H1 (cell line): ENCODE measurements at places on chromosomes 12 and 14. TPM values are rescaled to one million over a fixed set of nuclear protein-coding genes. Genes with fewer than 3 reads are reported as not detected.
A peak's percentile ranks its signal among the peaks of the same experiment; 100 is the strongest.

DNA sequence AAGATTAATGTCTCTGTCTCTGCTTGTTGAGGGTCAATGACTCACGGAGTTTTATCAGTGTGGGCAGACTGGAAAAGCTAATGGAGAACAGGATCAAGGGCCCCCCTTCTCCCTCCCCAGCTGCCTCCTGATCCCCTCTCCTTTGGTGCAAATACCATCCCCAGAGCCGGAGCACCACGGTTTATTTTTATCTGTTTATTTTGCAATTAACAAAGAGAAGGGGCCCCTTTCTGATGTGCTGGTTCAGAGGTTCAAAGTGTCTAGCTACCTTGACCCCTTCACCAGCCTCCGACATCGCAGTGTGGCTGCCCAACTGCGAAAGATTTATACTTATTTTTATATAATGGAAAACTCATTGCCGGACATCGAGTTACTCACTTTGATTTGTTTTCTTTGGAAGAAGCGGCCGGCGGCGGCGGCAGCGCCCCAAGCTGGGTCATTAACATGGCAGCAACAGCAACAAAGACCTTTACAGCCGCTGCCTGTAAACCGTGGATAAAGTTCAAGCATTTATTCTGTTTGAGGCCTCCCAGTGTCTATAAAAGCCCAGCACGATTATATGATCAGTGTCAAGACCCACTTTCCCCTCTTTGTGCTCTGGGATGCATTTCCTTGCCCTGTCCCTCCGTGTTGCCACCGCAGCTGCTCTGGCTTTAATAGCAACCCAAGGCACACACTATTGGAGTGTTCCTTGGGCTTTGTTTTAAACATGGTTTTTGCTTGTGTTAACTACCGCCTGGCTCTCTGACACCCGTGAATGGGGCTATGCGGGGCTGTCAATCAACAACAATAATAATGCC, 47.4 kb upstream of the PARP11 start:
- H3K27me3 ChIP-seq: no peaks in the 10 kb centered on the region
- H3K4me3 ChIP-seq: no peak overlapping the region
- no peak for DNase-seq
- H3K27ac ChIP-seq: no peak overlapping the region

- DNase-seq: no peak
- no peaks in the 10 kb centered on the region for H3K27me3 ChIP-seq
- H3K4me1 ChIP-seq: no peaks in the 10 kb centered on the region
Measured at GRCh38 chr14:52473557-52473956, 78.7 kb downstream of the TXNDC16 start.

DNA sequence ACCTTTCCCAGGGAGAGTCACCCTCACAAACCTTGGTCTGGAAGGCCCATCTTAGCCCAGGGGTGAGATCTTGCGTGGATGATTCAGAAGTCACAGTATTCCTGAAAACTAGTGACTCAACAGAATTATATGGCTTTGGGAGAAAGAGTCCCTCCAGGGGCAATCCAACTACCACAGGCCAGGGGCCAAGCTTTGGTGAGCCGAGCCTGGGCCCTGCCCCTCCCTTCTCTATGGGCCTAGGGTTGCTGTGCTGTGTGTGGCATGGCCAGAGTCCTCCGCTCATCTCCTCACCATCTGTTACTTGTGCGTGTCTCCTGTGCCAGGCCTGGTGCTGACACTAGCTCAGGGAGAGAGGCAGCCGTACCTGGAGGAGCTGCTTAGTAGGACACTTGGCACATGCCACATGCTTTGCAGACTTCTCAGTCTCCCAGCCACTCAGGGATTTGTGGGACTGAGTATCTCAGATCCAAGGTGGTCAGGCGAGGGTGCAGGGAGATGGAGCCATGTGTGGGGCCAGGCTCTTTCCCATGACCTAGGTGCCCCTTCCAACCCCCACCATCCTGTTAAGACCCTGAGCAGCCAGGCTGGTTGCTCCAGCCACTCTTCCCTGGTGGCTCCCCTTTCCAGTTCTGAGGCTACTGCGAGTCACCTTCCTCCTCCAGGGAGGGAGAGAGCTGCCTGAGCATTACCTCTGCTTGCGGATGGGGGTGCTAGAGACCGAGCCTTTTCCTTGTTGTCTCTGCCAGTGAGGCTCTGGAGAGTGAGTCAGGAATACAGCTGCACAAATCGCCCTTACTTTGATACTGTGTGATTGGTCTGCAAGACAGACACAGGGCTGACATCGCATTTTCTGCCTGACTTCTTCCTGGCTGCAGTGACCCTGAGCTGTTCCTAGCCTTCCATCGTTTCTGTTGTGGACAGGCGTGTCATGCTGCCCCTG, 94.1 kb downstream of the SLC25A47 start:
- no peaks in the 10 kb centered on the region for H3K27me3 ChIP-seq
- no peak overlapping the region for H3K27ac ChIP-seq
- no peaks in the 10 kb centered on the region for H3K36me3 ChIP-seq
- peak; percentile 78 for DNase-seq

GRCh38 chr12:10197879-10198278, 14.8 kb upstream of the GABARAPL1 start:
- H3K4me3 ChIP-seq: no peak overlapping the region
- no peaks in the 10 kb centered on the region for H3K4me1 ChIP-seq
- no peak for DNase-seq

DNA sequence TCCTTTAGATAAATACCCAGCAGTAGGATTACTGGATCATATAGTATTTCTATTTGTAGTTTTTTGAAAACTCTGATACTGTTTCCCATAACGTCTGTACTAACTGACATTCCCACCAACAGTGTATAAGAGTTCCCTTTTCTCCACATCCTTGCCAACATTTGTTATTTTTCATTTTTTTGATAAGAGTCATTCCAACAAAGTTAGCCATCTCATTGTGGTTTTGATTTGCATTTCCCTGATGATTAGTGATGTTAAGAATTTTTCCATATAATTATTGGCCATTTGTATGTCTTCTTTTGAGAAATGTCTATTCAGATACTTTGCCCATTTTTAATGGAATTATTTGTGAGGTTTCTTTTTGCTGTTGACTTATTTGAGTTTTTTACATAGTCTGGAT, 486.0 kb downstream of the FLRT2 start:
- H3K4me3 ChIP-seq: no peak overlapping the region
- no peak for DNase-seq
- H3K4me1 ChIP-seq: no peaks in the 10 kb centered on the region

- no peaks in the 10 kb centered on the region for H3K27me3 ChIP-seq
- H3K4me3 ChIP-seq: no peak overlapping the region
- no peak for DNase-seq
- no peak overlapping the region for H3K27ac ChIP-seq
- H3K36me3 ChIP-seq: no peaks in the 10 kb centered on the region
- peaks cover 8% of the 10 kb centered on the region for H3K4me1 ChIP-seq
Measured at GRCh38 chr12:69685810-69686209, 13.3 kb downstream of the BEST3 start.

- H3K4me3 ChIP-seq: peak overlapping the region; percentile 13; the same call in 1 of the 2 replicates
- DNase-seq: no peak
- H3K4me1 ChIP-seq: peaks cover 13% of the 10 kb centered on the region
Measured at GRCh38 chr12:8823565-8824300, 1.3 kb downstream of the A2ML1 start.

TBX5 gene
- 0.08 TPM in 1 of 2 replicates, not detected in the other for total RNA-seq

LTBP2 gene
- 0.59 and 0.89 TPM in 2 replicates for total RNA-seq

GUCY2C gene
- total RNA-seq: 2.5 and 3.2 TPM in 2 replicates

LPAR5 gene
- 0.22 and 0.23 TPM in 2 replicates for total RNA-seq
